ENCODE measurements at places on chromosomes 3 and 15. TPM values are rescaled to one million over a fixed set of nuclear protein-coding genes. Genes with fewer than 3 reads are reported as not detected.

GRCh38 chr3:182972387-182972786, 8.0 kb downstream of the DCUN1D1 start:
- H3K27me3 ChIP-seq: no peaks in the 10 kb centered on the region
- H3K36me3 ChIP-seq: no peaks in the 10 kb centered on the region
- no peak overlapping the region for H3K27ac ChIP-seq
- H3K4me3 ChIP-seq: no peak overlapping the region
- H3K4me1 ChIP-seq: peaks cover 53% of the 10 kb centered on the region

DNA sequence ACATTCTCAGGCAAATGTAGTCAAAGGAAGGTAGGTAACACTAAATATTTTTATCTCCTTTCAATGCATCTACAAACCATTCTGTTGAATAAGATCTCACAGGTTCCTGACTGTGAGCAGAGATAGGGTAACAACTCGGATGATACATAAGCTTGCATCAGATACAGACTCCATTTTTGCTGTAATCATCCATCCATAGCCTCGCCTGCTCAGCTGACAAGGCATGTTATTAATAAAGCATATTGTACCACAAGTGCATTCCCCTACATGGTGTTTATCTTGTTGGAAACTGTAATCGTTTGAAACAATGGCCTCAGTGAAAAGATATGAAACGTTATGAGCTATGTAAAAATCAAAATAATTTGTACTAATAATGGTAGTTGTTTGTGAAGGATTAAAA, 35.4 kb upstream of the TCF12 start:
- H3K4me3 ChIP-seq: no peak overlapping the region
- H3K27me3 ChIP-seq: no peaks in the 10 kb centered on the region
- H3K36me3 ChIP-seq: no peaks in the 10 kb centered on the region

DNA sequence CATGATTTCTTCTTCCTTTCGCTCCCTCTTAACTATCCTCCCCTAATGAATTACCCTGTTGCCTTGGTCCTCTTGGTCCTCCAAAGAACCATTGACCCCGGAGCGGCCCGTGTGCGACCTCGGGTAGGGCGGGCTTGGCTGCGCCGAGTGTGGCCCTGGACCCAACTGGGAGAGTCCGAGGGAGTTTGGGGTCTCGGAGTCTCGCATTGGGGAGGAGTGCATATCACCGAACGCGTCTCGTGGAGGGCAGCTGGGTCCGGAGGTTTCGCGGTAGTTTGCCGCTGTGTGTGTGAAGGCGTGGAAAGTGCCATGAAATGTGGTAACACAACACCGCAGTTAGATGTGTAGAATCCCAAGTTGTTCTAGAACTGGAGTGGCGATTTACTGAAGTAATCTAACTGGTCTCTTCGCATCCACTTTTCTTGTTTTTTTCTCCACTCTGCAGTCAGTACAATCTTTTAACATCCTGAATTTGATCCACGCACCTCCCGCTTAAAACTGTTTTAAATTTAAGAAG, 363 bp downstream of the GTF2E1 start:
- peak; percentile 27 for DNase-seq
- H3K4me1 ChIP-seq: peaks cover 33% of the 10 kb centered on the region
- H3K36me3 ChIP-seq: peaks cover 6% of the 10 kb centered on the region

DNA sequence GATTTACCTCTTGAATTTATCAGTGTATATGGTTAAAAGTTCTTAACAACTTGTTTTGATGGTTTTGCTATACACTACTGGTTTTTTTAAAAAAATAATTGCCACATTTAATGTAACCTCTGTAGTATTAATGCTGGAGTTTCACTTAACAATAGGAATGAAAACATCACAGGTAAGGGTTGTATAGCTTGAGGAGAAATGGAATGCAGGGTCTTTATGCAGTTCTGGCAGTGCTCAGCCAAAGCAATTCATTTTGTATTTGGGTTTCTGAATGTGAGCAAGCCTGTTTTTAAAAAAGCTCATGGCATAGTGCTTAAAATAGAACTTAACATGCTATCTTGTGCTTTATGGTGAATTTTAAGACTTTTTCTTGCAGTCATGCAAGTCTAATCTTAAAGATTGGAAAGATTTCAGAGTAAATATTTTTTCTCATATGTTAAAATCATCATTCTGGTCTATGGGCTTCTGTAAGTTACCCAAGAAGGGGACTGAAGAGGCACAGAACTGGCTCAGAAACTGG, 8.9 kb downstream of the PIAS1 start:
- no peaks in the 10 kb centered on the region for H3K27me3 ChIP-seq
- H3K27ac ChIP-seq: no peak overlapping the region
- no peak overlapping the region for H3K4me3 ChIP-seq
- no peak for DNase-seq
- H3K36me3 ChIP-seq: peaks cover 7% of the 10 kb centered on the region

SOX14 gene
- total RNA-seq: not detected

GRCh38 chr15:34366271-34367065, 528 bp downstream of the LPCAT4 start:
- peaks cover 8% of the 10 kb centered on the region for H3K36me3 ChIP-seq
- peak overlapping the region; percentile 75 for H3K27ac ChIP-seq
- H3K27me3 ChIP-seq: no peaks in the 10 kb centered on the region
- DNase-seq: peak; percentile 67
- H3K4me3 ChIP-seq: peak overlapping the region; percentile 97
- H3K4me1 ChIP-seq: peaks cover 36% of the 10 kb centered on the region

DNA sequence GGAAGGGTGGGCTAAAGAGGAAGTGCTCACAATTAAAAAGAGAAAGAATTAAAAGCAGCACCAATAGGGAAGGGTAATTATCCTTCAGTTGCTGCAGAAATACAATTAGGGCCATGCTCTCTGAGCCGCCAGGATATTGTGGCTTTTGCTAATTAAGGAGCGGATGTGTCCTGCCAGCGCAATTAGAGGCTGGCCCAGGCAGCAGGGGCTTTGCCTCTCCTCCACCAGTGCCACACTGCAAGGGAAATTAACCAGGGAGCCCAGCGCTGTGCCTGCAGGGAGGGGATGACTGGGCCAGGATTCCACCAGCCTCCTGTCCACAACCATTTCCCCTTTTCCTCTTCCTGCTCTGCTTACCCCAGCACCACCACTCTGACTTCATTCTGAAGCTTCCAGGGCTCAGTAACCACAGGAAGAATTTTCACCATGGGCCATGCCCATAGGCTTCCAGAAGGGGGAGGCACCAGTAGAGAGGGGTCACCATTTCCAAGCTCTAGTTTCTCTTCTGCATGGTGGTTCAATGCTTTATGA, 10.4 kb upstream of the AEN start:
- H3K27me3 ChIP-seq: peaks cover 49% of the 10 kb centered on the region
- DNase-seq: no peak
- no peak overlapping the region for H3K27ac ChIP-seq
- peaks cover 6% of the 10 kb centered on the region for H3K4me1 ChIP-seq

IQCF5 gene
- total RNA-seq: not detected

GRCh38 chr15:56792211-56792610, 58.9 kb upstream of the ZNF280D start:
- no peak for DNase-seq
- peaks cover 2% of the 10 kb centered on the region for H3K4me1 ChIP-seq
- H3K27ac ChIP-seq: no peak overlapping the region
- H3K27me3 ChIP-seq: peaks cover 15% of the 10 kb centered on the region
- H3K36me3 ChIP-seq: peaks cover 1% of the 10 kb centered on the region

P3H2 gene
- total RNA-seq: not detected

CLEC3B gene
- not detected for total RNA-seq

CAMKV gene
- total RNA-seq: 0.69 TPM

DNA sequence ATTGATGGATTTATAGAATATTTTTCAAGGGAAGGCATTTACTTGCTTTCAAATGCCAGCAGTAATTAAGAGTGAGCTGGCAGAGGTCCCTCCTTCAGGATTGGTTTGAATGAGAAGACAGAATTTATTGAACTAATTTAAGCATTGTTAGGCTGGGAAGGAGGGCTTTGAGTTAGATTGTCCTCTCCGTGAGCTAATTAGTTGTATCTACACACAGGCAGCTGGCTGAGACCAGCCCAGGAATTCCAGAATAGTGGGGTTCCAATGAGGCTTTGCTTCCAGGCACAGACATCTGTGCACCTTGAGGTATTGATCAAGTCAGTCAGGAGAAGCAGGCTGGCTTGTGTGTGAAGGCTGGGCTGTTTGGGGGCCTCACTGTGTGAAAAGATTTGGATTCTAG, 124.0 kb upstream of the WNT5A start:
- peaks cover 2% of the 10 kb centered on the region for H3K27me3 ChIP-seq
- no peak overlapping the region for H3K27ac ChIP-seq
- no peak for DNase-seq
- no peaks in the 10 kb centered on the region for H3K4me1 ChIP-seq

GRCh38 chr3:189038773-189039745, 132.7 kb upstream of the TPRG1 start:
- H3K36me3 ChIP-seq: no peaks in the 10 kb centered on the region
- peak; percentile 14 for DNase-seq
- H3K4me3 ChIP-seq: no peak overlapping the region
- peaks cover 29% of the 10 kb centered on the region for H3K4me1 ChIP-seq
- no peak overlapping the region for H3K27ac ChIP-seq
- H3K27me3 ChIP-seq: peaks cover under 1% of the 10 kb centered on the region

Measured in activated naive CD4-positive, alpha-beta T cell treated with anti-CD3 and anti-CD28 coated beads for 36 hours (primary cell).